ENCODE measurements at places on chromosomes 3 and 15. TPM values are rescaled to one million over a fixed set of nuclear protein-coding genes. Genes with fewer than 3 reads are reported as not detected.

GRCh38 chr15:101053261-101053660 is 134.1 kb downstream of the LRRK1 start:
- DNase-seq, result no peak

DNA sequence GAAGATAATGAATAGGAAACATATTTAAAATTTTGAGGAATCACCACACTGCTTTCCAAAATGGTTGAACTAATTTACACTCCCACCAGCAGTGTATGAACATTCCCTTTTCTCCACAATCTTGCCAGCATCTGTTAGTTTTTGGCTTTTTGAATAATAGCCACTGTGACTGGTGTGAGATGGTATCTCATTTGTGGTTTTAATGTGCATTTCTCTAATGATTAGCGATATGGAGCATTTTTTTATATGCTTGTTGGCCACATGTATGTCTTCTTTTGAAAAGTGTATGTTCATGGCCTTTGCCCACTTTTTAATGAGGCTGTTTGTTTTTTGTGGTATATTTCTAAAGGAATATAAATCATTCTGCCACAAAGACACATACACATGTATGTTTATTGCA is 166.3 kb downstream of the NECTIN3 start:
- DNase-seq, result no peak

- DNase-seq, result no peak
Measured at GRCh38 chr3:56855856-56856512, 54.2 kb upstream of the ARHGEF3 start.

Gene TMEM158
- 2.4 TPM for total RNA-seq

Gene MOBP
- not detected for total RNA-seq

DNA sequence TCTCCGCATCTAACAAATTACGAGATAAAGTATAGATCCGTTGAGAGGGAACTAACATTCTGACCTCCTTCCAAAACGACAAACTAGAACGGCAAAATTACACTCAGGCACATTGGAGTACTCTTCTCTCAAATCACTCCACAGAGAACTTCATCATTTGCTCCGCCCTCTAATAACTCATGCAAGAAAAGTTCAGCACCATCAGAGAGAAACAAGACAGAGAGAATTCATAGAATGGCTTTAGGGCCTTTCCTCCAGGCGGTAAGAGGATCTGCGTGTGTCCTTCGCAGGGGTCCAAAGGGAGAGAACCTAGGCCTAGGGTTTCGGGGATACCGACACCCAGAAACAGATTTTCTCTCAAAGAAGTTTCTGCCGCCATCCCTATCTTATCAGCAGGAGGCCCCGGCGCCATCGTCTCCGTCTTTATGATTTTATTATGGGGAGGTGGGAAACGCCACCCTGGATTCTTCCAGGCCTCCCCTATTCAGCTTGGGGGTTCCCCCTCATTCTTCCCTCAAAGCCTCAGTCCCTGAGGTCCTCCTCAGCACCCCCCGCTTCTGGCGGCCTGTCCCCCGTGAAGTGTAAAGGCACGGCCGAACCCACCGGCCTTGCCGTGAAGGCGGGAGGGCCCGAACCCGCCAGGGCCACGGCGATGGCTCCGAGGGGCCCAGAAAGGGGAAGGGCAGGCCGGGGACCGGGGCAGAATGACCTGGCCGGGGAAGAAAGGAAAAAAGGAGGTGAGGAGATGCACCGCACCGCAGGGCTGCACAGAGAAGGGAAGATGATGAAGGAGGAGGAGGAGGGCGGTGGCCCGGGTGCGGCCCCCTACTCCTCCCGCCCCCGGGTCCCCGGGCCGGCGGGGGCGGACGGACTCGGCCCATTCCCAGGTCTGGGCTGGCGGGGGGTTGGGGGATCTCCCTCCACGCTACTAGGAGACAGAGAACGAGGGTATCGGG is 768 bp downstream of the UBXN7 start:
- peak; percentile 70 for DNase-seq

DNA sequence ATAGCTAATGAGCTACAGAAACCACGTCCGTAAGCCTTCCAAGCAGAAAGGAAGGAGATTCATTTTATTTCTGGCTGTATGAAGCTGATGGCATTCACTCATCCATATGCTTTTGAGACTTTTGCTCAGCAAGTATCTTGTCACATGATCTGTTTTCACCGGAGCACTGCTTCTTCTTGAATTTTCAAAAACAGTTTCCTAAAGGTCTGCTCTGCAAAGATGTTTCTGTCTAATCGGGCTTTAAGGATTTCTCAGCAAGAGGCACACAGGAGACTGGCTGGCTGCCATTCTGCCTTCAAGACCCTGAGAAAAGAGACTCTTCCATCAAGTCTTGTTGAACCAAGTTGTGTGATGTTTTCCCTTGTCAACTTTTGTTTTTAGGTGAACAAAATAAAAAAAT is 289.6 kb upstream of the LYSMD4 start:
- peak; percentile 54 for DNase-seq

DNA sequence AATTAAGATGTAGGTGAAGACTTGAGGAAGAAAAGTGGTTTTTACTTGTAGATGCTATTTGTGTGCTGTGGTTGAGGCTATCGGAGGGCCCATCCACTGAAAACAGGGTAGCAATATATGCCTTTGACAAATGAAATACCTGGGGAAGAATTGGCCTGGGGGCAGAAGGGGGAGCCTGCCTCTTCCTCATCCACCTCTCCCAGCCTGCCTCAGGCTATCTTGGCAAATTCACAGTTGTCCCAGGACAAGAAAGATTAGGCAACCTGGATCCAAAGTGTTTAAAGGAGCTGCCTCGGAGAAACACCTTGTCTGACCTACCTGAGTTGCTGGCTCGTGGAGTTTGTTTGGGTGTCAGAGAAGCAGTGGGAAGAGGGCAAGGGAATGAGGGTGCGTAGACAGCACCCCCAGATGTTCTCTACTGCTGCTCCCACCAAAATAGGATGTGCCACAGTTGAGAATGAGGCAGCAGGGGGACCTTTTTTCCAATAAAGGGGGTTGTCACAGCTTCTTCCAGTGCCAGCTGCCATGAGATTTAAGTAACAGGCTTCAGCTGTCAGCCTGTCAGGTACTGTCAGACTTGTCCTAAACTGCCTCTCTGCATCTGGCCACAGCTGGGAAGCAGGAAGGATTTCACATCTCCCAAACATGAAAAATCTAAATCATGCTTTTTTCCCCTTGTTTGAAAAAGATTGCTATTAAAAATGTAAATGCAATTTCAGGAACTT is 9.2 kb downstream of the PLEKHO2 start:
- DNase-seq, result no peak

DNA sequence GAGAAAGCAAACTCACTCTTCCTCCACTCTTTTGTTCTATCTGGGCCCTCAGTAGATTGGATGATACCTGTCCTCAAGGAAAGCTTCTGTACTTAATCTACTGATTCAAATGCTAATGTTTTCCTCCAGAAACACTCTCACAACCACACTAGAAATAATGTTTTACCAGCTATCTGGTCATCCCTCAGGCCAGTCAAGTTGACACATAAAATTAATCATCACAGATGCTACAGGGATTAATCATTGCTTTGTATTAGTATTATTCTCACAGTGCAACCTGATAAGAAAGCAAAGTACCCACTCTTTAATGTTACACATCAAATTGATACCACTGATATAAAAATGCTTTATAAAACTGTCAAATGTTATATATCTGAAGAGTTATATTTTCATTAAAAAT is 52.9 kb upstream of the ARL6 start:
- no peak for DNase-seq

Gene C3orf85
- not detected for total RNA-seq

Gene ECE2
- not detected for total RNA-seq

DNA sequence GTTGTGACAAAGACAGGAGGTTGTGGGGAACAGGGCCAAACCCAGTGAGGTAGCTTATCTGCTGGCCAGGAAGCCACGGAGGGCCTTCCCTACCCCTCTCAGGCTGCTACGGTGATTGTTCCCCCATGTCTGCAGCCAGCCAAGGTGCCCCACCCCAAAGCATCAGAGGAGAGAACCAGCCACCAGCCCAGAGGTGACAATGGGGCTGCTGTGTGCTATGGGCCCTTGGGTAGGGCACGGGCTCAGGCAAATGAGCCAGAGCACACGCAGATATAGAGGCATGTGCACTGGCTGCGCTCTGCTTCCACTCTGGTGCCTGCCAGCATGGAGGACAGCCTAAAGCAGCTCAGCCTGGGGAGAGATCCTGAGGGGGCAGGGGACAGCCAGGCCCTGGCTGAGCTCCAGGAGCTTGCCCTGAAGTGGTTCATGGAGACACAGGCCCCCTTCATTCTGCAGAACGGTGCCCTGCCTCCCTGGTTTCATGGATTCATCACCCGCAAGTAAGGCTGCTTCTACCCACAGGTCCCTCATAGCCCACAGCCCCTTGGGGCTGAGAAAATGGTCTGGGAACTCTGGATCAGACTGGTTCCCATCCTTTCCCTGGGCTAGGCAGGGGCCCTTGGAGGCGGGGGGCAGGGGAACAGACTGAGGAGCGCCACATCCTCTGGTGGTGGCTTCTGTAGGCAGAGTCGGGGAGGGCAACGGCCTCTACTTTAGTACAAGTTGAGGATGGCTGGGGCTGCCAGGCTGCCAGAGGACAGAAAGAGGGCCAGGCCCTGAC is at the start of gene SH2D7:
Gene SH2D7, plus strand, starts transcription at position 301 of the 781 bp plus-strand sequence. Its CDS starts 24 bp downstream, at position 325.
- DNase-seq, result no peak

- no peak for DNase-seq
Measured at GRCh38 chr3:105429034-105429762, 62.5 kb downstream of the ALCAM start.

DNA sequence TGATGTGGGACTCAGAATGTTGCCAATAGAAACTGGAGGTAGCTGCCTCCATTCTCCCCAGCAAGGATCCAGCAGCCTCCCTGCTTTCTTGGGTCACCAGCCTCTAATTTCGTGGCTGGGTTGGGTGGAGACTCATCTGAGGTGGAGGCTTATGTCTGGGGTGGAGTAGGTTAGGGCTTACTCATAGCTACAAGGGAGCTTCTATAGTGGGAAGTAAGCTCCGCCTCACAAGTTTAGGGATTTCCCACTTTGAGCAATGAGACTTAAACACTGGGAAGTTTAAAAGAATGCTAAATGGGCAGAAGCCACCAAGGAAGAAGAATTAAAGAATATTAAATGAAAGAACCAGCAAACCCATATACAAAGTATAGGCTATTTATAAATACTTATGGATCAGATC is 63.8 kb downstream of the GJD2 start:
- no peak for DNase-seq

Gene LDHAL6B
- total RNA-seq, result not detected

DNA sequence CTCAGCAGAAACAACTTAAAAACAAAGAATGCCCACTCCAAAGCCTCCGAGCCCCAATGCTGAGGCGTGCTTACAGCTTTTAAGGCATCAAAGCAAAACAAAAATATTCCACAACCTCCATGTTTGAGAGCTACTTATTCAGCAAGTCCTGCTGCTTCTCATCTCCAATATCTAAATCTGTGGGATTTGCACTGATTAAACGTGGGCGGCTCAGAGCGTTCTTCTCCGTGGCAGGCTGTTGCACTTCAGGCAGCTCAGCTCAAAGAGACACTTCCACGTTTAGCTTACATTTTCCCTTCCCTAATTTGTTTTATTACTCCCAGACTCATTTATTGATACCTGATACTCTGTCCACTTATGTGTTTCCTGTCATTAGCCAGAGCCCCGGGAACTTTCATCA is 282.6 kb upstream of the MCTP2 start:
- peak; percentile 27 for DNase-seq

- DNase-seq, result no peak
Measured at GRCh38 chr3:183807209-183807728, 18.1 kb downstream of the MAP6D1 start.

- DNase-seq, result no peak
Measured at GRCh38 chr3:162998205-162998604, 1501.6 kb downstream of the OTOL1 start.

GRCh38 chr15:51132384-51133139 is 37.9 kb upstream of the TNFAIP8L3 start:
- DNase-seq, result peak; percentile 43

- DNase-seq, result no peak
Measured at GRCh38 chr3:172221547-172221946, 182.2 kb downstream of the FNDC3B start.

Gene SERPINI2
- 2.2 TPM for total RNA-seq

GRCh38 chr15:68429691-68430470 is 2.1 kb downstream of the ITGA11 start:
- DNase-seq, result no peak

GRCh38 chr3:177127008-177127407 is 70.3 kb downstream of the TBL1XR1 start:
- DNase-seq, result no peak

Gene MAP2K5
- total RNA-seq, result 11.6 TPM

- no peak for DNase-seq
Measured at GRCh38 chr3:25683410-25683809, 18.7 kb upstream of the TOP2B start.

Measured in tongue (tissue), 3 donors.